Activated T-helper 1 cell treated with Interleukin-2 at 50 U/mL for 16 hours (primary cell): ENCODE measurements at places on chromosomes 1 and 21.

GRCh38 chr1:153583976-153584375, 18.3 kb upstream of the S100A2 start:
- no peak for DNase-seq

- no peak for DNase-seq
Observed at GRCh38 chr1:212664409-212665199, 35.0 kb downstream of the BATF3 start.

- no peak for DNase-seq
Observed at GRCh38 chr1:118785246-118785645, 202.9 kb downstream of the TBX15 start.

- no peak for DNase-seq
Observed at GRCh38 chr1:5733596-5733995, 258.6 kb downstream of the NPHP4 start.

DNA sequence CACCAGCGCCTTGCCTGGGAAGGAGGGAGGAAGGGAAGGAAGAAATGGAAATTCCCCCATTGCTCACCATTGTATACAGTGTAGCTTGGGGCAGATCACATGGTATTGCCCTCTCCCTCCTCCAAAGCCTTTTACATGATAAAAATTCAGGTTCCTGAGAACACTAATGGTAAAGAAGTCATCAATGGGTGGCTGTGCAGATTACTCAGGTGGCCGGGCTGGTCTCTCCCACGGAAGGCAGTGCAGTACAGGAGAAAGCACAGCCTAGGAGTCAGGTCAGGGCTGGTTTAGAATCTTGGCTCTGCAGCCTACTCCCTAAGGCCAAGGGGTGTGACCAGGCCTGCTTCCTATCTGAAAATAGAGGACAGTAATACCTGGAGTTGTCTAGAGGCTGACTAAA, 107.9 kb downstream of the SUSD4 start:
- DNase-seq, result no peak

DNA sequence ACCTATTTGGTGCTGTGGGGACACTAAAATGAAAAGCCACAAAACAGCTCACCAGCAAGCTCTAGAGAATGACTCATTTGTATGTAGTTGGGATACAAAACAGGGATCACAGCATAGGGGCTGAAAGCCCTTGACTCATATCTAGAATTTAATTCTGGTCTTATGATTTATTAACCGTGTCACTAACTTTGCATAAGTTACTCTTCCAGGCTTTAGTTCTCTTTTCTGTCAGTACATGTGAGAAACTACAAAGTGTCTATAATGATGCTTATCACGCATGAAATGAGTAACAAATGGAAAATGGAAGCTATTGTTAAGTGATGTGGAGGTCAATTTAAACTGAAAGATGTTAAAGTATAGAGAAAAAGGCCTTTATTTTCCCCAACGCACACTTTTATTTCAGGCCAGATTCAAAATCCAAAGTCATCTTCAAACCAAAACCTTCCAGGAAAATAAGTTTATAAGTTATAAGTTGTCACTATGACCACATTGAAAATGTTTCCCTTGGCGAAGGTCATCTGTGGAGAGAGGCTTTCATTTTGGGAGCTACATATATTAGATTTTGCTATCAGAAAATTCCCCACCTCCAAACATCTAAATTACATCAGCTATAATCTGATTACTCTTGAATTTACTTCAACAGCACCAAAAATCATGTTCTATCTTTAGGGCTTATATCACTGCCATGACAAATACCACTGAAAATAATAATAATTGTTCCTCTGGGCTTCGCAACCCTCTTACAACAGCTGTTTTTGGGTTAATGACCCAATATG, 430.5 kb downstream of the MRPL39 start:
- no peak for DNase-seq

DNA sequence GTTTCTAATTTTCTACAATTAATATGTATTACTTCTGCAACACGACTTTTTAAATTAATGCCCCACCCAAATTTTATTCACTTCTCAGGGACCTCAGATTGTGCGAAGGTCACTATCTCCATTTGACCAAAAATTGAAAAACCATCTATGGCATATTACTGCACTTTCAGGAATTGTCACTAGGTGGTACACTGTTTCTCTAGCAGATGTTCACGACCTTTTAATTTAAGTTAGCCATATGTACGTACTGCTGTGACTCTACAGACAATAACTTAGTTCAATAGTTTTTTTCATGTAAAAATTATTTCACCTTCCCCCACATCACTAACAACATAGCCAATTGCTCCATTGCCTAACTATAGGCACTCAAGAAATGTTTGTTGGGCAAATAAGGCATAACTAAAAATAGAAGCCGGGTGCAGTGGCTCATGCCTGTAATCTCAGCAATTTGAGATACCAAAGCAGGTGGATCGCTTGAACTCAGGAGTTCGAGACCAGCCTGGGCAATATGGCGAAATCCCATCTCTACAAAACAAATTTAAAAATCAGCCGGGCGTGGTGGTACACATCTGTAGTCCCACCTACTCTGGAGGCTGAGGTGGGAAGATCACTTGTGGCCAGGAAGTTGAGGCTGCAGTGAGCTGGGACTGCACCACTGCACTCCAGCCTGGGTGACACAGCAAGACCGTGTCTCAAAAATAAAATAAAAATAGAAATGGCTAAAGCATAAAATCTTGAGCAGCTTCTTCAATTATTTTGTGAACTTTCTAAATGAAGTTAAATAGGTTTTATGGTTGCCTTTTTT, 75.7 kb upstream of the PKN2 start:
- no peak for DNase-seq

GRCh38 chr1:235138821-235139220, 10.2 kb upstream of the TOMM20 start:
- DNase-seq, result no peak

- no peak for DNase-seq
Observed at GRCh38 chr1:178412400-178412770, 84.4 kb downstream of the CLEC20A start.

DNA sequence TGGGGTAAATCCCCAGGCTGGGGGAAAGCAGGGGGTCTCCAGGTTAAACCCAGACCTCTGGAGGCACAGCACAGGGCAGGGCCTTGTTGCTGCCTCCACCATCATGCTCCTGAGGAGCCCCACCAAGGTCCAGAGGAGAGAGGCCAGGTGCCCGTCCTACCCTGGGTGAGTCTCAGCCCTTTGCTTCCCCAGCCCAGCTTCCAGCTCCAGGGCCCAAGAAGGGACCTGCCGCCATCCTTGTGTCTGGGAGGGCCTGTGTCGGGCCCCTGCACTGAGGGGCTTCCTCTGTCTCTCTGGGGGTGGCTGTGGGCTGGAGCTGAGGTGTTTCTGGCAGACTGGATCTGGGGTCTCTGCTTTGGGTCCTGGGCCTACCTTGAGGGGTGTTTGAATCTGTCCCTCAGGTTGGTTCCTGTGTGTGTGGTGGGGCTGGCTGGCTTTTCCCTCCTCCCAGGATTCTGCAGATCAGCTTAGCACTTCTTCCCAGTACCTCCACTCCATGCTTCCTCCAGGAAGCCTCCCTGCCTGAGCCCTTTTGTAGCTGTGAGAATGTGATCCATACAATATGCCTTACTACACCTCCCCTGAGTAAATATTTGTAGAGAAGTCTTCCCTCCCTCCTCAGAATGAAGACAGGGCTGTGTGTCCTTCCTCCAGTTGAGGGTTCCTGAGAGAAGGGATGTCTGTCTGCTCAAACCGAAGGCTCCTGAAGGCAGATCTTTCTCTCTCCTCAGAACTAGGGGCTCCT, 6.2 kb downstream of the GPR3 start:
- DNase-seq, result no peak

- DNase-seq, result no peak
Observed at GRCh38 chr1:42479621-42480020, 16.5 kb downstream of the CCDC30 start.

DNA sequence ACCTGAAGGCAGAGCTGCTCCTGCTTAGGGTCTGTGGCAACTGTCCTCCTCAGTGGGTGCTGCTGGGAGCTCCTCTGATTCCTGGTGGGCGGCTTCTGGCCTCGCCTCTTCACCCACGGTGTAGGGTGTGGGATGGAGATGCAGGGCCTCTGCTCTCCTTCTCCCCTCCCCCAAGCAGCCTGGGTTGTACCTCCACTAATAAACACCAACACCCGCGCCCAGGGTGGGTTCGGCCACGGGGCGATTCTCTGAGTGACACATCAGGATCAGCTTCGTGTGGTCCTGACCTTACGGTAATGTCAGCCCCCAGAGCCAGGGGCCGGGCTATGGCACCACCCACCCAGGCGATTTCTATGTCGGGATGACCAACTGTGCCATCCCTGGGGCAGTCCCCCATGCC, 23.7 kb downstream of the KRTAP10-1 start:
- DNase-seq, result no peak

DNA sequence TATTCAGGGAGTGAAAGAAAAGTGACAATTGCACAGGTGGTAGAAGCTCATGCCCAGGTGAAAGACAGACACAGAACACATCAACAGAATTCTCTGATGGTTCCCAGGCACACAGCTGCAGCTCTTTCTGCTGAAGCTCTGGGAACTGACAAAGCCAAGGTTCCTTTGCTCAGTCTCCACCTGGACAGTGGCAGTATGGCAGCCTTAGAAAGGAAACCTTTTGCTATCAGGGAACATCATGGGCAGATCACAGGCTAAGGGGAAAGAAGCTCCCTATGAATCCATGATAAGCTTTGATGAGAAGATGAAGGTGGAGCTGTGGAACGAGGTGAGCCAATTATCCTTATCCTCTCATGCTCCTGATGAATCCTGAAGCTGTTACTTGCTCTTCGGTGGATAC, 1.2 kb downstream of the SPRR2B start:
- DNase-seq, result no peak

GRCh38 chr1:44068442-44068921, 37.2 kb upstream of the SLC6A9 start:
- no peak for DNase-seq

DNA sequence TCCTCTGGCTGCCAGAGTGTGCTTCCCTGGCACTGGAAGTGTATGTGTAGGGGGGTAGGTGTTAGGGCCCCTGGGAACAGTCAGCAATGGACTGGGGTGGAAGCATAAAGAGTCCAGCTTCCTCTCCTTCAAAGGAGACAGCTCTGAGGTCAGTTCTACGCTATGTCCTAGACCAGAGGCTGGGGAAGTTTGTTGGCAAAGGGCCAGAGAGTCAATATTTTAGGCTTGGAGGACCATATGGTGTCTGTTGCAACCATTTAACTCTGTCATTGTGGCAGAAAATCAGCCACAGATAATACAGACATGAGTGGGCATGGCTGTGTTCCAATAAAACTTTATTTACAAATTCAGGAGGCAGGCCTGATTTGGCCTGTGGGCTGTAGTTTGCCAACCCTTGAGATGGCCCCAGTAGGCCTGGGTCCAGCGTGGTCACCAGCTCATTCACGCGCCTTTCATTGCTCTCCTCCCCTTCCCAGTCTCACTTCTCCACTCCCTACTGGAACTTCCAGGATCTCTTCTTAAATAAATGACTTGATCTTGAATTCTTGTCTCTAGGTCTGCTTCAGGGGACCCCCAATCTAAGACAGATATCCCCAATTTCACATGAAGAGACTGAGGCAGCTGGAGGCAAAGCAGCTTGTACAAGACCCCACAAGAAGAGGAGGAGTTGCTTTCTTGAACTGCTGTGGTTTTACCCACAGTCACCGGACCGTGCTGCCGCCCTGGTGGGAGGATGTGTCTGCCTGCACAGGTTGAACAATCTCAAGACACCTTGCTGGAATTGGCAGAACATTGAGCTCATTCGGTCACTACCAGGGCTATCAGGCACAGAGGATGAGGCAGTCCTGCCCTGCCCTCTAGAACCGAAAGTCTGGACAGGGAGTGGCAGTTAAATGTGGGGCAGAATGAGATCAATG, 162.4 kb upstream of the POU3F1 start:
- DNase-seq, result no peak

- no peak for DNase-seq
Observed at GRCh38 chr1:125065092-125065820, 3880.5 kb downstream of the SRGAP2C start.

DNA sequence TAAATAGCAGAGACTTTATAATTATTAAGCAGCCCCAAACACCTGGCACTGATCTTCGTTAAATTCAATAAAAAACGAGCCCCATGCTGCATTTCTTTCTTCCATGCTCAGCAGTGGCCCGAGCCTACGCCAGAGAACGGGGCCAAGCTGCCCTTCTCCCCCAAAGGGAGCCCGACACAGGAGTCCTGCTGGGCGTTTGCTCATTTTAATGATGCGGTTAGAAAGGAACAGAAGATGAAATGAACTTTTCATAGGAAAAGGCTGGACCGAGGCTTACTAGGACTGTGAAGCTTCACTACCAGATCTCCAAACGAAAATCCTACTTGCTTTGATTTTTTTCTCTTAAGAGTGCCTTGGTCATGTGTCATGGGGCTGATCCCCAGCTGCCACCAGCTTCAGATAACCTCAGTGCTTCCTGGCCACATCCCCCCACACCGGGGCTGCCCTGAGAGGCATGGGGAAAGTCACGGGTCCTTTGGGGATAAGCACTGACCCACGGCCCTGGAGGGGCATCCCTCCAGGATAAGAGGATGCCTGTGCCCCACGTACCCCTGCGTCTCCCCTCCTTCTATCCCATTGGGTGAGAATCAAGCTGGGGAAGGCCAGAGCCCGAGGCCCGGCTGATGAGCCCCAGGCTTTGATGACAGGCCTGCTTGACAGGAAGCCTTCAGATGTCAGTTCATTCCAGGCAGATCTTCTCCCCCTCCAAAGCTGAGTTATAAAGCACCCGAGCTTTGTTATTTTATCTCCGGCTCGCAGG, 34.2 kb downstream of the PGBD5 start:
- no peak for DNase-seq

GRCh38 chr1:78339490-78339889, 151.3 kb upstream of the PTGFR start:
- no peak for DNase-seq

GRCh38 chr21:15441060-15441493, 288.7 kb upstream of the USP25 start:
- DNase-seq, result no peak

DNA sequence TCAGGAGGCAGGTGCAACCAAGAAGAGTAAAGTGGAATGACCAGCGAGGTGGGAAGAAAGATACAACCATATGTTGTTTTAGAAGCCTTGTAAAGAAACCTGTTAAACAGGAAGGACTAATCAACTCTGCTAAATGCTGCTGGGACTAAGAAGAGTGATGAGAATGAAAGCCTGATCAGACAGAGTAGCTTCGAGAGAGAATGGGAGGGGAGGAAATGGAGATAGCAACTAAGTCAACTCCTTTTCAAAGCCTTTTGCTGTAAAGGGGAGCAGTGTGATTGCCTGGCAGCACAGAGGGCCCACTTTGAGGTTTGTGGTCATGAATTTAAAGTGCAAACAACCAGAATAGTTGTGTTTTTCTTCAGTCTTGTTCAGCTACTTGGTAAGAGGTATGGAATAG, 31.4 kb downstream of the SLC30A7 start:
- peak; percentile 25 for DNase-seq

- DNase-seq, result no peak
Observed at GRCh38 chr1:27049100-27049499, 36.5 kb upstream of the TENT5B start.

DNA sequence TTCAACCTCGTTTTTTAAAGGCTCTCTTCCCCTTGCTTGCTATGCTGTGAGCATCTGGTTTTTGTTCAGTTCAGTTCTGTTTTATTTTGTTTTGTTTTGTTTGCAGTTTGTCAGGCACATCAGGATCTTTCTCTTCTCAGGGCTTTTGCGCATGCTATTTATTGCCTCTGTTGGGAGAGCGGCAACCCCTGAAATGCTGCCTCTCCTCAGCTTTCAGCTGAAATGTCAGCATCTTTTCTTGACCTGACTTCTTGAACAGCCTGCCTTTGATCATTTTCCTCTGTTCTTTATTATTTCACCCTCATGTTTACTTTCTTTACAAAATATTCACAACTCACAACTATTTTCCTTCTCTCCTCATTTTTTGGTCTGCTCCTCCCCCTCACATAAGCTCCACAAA, 50.4 kb upstream of the RC3H1 start:
- no peak for DNase-seq
